ENCODE measurements at places on chromosomes 1 and 21.

DNA sequence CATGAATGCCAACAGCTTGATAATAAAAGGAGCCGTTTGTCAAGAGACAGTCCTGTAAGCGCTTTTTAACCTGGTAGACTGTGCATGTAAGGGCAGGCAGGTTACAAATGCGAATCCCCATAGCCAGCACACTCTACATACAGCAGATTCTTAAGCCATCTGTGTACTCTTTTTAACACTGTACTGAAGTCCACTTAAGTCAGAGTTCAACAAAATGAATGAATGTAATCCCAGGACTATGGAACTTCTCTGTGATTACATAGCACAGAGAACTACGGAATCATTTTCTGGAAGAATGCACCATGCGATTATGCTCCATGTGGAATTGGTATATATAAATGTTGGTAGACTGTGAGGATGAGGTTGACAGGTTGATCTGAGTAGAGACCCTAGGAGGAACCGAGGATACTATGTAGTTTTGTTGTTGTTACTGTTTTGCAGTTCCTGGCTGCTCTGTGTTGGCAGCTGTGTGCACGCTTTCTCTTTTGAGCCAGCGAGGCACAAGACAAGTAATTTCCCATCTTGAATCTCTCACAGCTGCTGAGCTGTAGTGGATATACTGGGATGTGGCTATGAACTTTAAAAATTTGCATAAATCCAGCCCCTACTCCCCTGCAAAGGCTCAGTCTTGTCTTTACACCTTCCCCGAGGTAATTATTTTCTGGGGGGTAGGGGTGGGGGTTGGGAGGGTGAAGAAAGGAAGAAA is 21.9 kb downstream of the LRRC8D start:
- no peak for DNase-seq

DNA sequence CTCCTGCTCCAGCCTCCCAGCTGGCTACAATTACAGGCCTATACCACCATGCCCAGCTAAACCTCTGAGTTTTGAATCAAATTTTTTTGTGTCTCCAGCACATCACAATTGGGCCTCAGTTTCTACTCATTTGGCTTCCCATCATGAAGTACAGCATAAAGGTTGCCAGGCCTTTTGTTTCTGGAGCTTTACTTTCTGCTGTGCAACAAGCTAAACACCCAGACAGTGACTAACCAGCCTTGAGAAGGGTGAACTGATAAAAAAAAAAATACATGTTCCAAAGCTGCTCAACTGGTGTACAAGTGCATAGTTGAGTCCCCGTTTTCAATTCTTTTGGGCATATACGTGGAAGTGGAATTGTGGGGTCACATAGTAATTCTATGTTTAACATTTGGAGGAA is 25.1 kb downstream of the TIAM1 start:
- DNase-seq = no peak

DNA sequence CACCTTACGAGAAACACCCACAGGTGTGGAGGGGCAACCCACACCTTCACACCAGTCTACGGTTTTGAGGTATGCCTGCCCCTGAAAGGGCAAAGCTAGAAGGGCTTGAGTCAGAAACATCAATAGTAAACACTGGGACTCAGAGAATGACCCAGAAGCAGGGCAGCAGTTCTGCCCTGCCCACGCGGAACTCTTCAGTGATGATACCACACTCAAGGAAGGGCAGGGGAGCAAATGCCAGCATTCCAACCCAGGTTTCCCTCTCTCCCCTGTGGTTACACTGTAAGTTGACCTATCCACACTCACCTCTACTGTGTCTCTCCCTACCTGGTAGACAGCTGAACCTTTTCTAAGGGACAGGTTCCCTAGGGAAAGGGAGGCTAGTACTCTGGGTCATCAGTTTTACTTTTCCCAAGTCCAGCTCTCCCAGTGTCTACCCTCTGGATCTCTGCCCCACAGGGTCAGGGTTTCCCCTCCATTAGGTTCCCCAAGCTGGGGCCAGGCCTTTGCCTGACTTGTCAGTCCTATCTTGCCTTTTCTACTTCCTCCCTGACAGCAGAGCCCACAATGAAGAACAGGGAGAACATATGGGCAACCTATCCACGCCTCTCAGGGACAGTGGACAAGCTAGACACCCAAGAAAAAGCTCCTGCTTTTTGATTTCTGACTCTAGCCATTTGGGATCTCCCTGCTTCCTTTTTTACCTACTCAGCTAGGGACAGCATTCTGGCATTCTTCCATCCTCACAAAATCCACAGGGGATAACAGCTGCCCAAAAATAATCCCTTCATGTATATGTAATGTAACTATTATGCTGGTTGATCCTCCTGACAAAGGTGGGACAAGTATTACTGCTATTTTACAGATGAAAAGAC is 3.0 kb downstream of the F11R start:
- no peak for DNase-seq

- no peak for DNase-seq
These were observed 21.1 kb upstream of the ZRANB2 start for GRCh38 chr1:71101839-71102376.

- no peak for DNase-seq
These were observed 6.9 kb upstream of the PIGR start for GRCh38 chr1:206953126-206953525.

DNA sequence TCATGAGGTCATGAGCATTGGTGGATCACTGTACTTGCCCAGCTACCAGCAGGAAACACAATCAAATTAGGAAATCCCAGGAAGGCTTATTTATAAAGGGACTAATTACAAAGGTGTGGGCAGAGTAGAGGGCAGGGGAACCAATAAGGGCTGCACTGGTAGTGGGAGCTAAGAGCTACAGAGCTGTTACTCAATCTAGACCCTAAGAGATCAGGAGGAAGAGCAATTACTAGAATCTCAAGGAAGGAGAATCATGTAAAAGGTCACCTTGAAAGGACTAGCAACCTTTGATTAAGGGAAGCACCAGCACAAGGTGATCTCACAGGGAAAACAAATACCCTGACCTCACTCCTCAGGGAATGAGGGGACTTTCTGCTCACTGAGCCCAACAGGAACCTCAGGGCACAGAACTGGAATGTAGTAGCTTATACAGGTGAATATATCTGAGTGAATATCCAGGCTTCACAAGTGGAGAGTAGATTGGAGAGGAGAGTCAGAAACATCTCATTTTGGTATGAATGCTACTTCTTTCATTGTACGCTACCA is 66.8 kb downstream of the SAMSN1 start:
- no peak for DNase-seq

DNA sequence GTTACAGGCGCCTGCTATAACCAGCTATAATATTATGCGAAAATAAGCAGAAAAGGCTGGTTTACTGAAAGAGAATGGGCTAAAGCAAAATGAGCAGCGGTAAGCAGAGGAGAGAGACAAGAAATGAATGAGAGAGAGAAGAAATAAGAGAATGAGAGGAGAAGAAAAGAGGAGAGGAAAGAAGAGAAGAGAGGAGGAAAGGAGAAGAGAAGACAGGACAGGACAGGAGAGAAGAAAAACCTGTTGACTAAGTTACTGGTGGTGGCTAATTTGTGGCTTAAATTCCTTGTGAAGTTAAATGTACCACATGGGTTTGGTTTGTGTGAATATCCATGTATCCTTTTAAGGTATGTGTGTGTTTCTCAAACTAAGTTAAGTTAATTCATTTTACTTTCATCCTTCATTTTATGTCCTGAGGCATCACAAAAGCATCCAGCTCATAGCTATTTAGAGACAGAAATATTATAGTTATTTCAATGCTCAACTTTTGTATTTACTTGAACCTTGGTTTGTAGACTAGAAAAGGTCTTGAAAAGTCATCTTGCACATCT is 3.1 kb upstream of the DDR2 start:
- DNase-seq = no peak

DNA sequence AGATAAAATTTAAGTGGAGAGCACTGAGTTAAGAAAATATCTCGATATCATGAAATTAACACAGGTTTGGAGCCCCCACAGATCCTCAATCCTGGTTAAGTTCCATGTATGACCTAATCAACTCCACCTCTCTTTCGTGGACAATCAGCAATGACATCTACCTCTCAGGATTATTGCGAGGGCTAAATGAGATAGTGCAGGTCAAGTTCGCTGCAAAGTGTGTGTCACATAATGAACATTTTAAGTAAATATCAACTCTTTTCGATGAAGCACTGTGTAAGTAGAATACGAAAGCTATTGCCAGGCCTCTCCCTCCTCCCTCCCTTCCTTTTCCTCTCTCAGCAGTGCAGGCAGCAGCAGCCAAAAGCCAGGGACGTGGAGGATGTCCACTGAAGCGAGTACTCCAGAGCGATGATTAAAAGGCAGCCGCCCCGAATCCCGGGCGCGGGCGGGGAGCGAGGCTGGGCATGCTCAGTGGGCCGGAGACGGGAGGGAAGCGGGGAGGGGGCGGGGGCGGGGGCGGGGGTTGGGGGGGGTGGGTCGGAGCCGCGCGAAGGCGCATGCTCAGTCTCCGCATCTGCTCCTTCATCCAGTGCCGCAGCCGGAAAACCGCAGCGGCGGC is at the start of gene CAMSAP2:
Gene CAMSAP2, plus strand, starts transcription at position 567 of the 622 bp plus-strand sequence. CDS start 935 bp downstream, outside the sequence.
- DNase-seq = peak; percentile 80

DNA sequence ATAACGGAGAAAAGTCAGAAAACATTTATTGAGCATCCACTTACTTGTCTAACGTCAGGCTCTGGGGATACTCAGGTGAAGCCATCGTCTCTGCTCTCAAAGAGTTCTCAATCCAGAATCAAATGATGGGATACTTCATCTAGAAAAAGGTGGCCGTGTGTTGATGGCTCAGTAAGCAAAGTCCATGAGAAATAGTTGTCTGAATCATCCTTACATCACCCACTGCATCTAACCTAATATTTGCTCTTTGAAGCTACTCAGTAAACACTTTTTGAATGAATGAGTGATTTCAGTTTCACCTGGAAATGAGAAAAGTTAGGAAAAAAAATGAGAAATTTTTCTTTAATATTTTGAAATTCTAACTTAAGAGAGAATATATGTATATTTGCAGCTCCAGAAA is 155.3 kb upstream of the PKN2 start:
- no peak for DNase-seq

DNA sequence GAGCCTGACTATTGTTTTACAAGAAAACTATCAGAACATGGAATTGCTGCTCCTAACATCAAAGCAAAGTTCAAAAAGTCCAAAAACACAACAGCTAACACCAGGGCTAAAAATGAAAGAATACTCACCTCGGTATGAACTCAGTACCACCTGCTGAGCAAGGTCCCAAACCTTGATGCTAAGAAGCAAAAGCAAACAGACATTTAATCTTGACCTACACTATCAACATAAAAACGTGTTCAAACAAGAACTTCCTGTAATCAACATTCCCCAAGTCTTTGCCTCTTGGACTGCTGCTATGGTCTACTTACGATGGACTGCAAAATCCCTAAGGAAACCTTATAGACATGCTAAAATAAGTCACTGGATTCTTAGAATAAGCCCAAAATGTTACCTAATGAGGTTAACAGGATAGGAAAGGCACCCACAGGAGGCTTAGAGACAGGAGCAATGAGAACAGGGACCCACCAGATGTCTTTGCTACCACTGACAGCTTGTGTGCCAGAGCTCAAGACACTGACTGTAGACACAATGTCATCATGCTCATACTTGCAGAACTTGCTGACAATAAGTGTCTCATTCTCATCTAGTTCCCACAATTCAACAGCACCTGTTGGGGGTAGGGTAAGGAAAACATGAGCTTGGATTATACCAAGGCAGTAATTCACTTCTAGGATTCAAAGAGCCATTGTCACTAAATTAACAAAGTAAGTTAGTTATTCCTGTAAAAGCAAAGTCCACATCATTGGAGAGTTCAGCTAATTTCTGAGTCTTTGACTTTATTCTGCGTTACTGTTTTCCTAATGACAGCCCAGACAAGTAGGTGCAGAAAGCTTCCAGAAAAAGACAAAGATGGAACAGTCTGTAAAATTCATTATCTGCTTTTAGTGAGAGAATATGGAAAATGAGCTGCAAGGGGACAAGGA is 1.8 kb downstream of the WDR77 start:
- DNase-seq = no peak

DNA sequence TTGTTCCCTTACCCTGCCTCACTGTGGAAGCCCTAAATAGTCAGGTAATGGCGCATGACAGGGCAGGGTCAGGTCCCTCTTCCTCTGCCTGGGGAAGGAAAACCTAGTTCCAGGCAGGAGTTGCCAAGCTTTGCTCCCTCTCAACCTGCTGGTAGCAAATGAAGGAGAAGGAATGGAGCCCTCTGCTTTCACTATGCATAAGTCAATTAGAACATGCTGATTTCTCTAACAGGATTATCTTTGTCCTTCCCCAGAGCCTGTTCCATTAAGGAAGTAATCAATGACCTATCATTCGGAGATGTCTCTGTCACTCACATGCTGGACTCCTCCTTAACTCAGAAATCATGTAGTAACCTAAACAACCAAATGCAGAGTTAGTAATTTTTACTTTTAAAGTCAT is 161.8 kb upstream of the NFIA start:
- DNase-seq = no peak

- no peak for DNase-seq
These were observed 231.0 kb upstream of the ADGRL2 start for GRCh38 chr1:81569761-81570160.

- DNase-seq = no peak
These were observed 63.1 kb downstream of the PTPRC start for GRCh38 chr1:198701766-198702539.

GRCh38 chr1:10940451-10940804 is 72.0 kb upstream of the TARDBP start:
- DNase-seq = no peak

DNA sequence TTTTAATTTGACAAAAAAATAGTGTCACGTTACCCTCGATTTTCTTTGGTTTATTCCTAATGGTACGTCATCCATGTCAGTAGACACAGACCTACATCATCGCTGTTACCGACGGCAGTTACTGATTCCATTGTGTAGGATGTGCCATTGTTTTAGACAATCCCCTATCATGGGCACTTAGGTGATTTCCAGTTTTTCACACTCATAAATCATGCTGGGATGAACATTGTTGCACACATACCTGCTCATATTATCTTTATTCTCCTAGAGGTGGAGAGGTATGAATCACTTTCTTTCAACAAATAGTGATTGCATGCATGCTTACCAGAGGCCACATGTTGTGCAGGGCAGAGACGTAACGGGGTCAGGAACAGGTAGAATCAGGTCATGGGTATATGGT is 79.7 kb upstream of the EFHD2 start:
- no peak for DNase-seq

GRCh38 chr1:147062956-147063355 is 109.3 kb downstream of the PRKAB2 start:
- no peak for DNase-seq

- DNase-seq = no peak
These were observed 37.4 kb downstream of the ILDR2 start for GRCh38 chr1:166937962-166938361.

DNA sequence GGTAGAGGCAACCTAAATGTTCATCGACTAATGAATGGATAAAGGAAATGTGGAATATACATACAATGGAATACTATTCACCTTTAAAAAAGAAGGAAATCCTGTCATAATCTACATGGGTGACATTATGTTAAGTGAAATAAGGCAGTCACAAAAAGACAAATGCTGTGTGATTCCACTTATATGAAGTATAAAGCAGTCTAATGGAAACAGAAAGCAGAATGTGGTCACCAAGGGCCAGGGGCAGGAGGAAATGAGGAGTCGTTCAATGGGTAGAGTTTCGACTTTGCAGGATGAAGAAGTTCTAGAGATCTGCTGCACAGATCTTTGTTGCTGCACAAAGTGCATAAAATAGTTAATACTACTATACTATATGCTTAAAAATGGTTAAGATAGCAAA is 7.8 kb downstream of the DIPK1A start:
- DNase-seq = no peak

Measured in 8988T (cell line).